Effector memory CD8-positive, alpha-beta T cell (primary cell): ENCODE measurements at places on chromosomes 6 and 20.

GRCh38 chr20:36109251-36109947 lies 45.1 kb upstream of the EPB41L1 start:
- DNase-seq, result no peak

- DNase-seq, result no peak
Measured at GRCh38 chr6:149221774-149222070, 95.8 kb upstream of the TAB2 start.

DNA sequence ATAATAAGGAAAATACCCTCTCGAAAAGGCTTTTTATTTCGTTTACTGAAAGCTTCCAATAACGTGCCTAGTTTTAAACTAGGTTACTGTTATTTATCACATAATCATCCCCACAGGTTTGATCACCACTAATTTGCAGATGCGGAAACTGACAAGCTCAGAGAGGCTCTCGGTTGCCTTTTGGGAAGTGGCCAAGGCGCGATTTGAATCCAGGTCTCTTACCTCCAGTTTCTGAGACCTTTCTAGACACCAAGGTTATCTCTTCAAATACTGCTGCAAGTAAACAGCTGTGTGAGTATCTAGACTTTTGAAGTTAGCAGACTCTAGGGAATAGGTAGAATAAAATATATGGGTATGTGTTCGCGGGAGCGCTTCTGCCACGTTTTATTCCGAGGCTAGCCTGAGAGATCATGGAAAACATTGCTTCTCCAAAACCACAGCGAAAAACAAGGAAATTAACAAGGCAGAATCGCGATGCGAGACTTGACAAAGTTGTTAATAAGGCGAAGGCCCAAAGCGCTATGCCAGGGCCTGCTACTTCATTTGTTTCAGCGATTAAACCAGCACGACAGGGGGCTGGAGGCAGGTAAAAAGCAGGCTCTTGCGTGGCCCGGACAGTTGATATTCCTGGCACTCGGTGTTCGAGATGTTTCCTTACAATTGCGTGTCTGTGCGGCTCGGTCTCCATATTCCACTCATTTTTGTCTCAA lies 1.8 kb upstream of the JARID2 start:
- no peak for DNase-seq

DNA sequence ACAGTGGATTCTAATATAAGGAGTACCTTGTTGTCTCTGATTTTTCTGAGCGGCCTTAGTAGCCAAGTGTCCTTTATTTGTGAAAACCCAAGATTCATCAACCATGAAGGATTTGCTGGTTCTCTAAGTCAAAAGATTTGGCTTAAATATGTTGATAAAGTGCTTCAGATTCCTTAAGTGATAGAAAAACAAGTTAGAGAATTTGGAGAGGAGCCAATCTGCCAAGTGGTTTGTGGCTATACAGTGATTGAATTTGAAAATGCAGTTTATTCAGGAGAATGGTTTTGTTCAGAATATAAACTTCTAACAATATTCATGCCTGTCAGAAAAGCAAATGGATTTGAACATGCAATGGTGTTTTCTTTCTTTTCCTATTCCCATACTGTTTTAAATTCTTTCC lies 54.8 kb downstream of the CAP2 start:
- no peak for DNase-seq

DNA sequence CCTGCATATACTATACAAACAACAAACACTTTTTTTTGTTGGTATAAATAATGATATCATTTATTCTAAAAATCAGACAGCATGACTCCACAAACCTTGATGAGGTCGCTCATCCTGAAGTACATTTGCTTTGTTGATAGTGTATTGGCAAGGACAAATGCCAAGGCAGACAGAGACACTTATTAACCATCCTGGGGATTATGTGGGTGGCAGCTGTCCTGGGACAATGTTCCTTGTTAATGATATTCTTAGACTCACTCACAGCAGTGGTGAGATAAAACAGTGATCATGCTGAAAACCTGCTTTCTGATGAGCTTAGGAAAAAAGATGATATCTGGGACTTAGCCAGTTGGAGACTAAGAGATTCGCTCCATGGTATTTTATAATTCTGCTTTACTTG lies 85.4 kb upstream of the OGFRL1 start:
- DNase-seq, result no peak

- DNase-seq, result no peak
Measured at GRCh38 chr20:53559816-53560215, 33.8 kb downstream of the ZNF217 start.

- no peak for DNase-seq
Measured at GRCh38 chr6:113594726-113595125, 262.4 kb upstream of the MARCKS start.
